ENCODE measurements at places on chromosomes 3 and 15.

- DNase-seq, result no peak
Measured at GRCh38 chr15:67307156-67307555, 52.6 kb downstream of the IQCH start.

DNA sequence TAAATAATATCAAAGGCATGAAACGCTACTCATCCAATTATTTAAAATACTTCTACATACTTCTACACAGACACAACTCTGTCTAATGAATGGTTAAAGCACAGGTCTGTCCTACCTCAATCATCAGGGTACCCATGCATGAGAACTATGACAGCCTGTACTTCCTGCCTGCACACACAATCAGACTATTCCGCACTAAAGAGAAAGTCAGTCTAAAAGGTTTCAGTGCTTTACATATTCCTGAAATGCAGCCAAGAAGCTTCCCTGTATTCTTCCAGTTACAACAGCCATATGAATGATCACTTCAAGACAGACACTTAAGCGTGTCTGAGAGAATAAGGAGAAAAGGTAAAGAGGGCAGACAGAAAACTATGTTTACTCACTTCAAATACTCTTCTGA lies 58.8 kb downstream of the TUBGCP4 start:
- DNase-seq, result no peak

DNA sequence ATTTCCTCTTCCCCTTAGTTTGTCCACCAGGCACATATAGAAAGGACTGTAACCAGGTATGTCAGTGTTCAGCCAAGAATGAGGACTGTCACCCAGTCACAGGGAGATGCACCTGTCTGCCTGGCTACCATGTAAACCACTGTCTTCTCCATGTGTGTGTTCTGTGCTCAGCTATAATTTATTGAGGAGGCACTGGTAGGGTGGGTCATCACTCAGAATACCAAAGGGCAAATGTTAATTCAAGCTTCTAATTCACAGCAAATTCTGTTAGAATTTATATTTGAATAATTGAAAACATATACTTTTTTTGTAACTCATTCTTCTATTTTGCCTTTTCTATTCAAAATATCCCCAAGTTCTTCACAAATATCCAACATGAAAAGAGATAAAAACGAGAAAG lies 780.4 kb downstream of the MECOM start:
- no peak for DNase-seq

DNA sequence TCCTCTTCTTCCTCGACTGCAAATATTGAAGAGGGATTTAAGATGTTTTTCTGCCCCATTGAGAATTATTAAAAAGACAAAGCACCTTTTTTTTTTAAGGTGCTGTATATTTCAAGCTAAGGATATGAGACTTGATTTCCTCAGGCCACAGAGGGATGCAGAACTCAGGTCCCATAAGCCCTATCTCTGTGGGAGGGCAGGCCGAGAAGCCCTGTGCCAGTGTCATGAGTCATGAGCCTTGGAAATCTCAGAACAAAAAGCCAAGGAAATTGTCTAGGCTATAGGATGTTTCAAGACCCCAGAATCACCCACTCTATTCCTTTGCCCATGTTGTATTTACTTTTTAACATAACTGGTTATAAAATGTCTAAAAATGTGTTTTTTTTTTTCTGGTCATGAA lies 7.3 kb downstream of the ESYT3 start:
- DNase-seq, result no peak

DNA sequence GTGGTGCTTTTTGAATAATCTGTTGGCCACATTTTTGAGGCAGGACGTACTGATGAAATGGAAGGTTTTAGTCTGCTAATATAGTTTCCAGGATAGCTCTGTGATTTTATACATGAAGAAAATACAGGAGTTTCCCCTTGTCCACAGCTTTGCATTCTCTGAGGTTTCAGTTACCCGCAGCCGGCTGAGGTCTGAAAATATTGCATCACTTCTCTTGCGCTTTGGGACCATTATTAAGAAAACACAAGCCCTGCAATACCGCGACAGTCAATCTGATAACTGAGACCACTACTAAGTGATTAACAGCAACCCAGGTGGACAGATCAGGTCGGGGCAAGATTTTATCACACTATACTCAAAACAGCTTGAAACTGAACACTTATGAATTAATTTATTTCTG lies 33.0 kb downstream of the BLM start:
- DNase-seq, result no peak

DNA sequence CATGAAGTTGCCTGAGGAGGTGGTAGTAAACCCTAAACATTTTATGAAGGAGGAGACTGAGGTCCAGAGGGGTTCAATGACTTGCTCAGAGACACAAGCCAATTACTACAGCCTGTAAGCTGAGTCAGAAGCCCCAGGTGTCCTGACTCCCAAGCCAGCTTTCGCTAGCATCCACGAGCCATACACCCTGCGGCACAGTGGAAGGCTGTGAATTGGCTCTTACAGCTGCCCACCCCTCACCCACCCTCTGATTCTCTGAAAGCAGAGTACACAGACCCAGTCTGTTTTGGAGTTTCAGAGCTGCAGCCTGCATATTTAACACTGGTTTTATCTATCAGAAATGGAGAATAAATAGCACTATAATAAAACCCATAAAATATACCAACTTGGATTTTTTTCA lies 253.4 kb downstream of the IGSF11 start:
- no peak for DNase-seq
